ENCODE measurements at places on chromosomes 16 and 17.

DNA sequence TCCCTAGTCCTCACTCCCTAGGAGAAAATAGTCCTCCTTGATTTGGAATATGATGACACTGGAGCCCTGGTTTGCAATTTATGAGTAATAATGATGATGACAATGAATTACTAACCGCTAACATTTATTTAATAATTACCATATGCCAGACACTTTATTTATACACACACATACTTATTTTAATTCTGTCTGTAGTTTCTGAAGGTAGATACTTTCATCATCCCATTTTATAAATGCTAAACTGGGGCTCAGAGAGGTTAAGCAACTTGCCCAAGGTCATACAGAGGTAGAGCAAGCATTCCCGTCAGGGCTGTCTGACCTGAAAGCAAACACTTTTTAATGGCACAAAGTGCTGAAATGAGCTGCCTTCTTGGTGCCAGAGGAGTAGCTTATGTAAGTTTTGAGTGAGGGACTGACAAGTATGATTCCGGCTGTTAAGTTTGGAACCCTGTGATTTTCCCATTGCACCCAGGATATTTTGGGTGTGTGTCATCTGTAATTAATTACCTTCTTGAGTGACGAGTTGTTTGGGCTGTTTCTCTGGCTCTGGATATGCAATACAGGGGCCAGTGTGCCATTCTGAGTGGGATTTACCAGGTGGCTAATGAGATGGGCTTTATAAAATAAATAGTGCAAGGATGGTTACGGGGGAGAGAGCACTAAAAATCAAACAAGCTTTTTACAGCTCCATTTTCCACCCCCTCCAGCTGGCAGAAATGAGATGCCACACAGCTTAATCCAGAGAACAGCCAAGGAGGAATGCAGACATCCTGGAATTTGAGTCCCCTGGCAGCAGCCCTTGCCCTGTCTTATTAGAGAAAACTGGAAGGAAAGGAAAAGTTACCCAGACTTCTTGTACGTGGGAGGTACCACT lies 211.8 kb downstream of the SNX29 start:
- no peak for DNase-seq

GRCh38 chr17:72423718-72424117 lies 302.9 kb downstream of the SOX9 start:
- DNase-seq, result no peak

GRCh38 chr16:85167589-85168537 lies 55.6 kb upstream of the CIBAR2 start:
- no peak for DNase-seq

GRCh38 chr17:19359856-19360255 lies 2.7 kb downstream of the B9D1 start:
- DNase-seq, result no peak

DNA sequence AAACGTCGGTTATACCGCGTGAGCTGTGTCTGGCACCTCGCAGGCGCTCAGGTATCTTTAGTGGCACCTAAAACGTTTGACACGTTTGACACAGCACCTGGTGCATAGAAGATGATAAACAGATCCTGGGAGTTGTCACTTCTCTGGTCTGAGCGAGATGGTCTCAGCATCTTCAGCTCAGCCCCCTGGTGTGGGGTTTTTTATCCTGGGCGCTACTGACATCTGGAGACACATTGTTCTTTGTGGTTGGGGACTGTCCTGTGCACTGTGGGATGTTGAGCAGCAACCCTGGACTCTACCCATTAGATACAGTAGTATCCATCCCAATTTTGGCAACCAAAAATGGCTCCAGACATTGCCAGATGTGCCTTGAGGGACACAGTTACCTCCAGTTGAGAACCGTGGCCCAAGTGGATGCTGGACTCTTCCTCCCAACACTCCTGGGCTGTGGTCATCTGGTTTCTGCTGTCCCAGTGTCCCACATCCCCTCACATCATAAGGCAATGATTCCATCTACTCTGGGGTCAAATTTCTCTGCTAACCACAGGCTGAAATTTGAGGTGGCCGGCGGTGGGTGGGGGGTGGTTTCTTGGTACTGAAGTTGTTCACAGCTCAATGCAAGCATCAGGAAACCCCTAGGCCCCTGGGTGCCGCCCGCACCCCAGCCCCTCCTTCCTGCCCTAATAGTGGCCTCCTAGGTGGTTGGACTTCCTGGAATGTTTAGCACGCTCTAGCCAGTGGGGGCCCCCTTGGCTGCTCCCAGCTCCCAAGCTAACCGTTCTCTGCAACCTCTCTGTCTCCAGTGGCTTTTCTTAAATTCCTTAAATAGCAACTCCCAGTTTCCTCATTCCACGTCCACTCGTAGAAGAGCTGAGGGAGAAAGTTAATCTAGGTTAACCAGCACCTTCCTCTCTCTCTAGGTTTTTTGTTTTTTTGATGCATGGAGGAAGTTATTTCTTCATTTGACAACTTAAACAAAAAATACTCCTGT lies 124.8 kb downstream of the ABCC1 start:
- no peak for DNase-seq

All from C1 segment of cervical spinal cord (tissue), 14 donors.